ENCODE measurements at places on chromosomes 2 and 18. TPM values are rescaled to one million over a fixed set of nuclear protein-coding genes. Genes with fewer than 3 reads are reported as not detected.

STAT4 gene
- 53.0 TPM for total RNA-seq

RNASEH1 gene
- total RNA-seq: 38.1 TPM

VWC2L gene
- not detected for total RNA-seq

NOTO gene
- total RNA-seq: not detected

RUFY4 gene
- not detected for total RNA-seq

GRCh38 chr2:59655809-59656208 is 897.6 kb downstream of the BCL11A start:
- no peak overlapping the region for H3K27ac ChIP-seq
- H3K27me3 ChIP-seq: no peaks in the 10 kb centered on the region
- no peak overlapping the region for H3K4me3 ChIP-seq
- H3K36me3 ChIP-seq: no peaks in the 10 kb centered on the region
- no peak for DNase-seq
- H3K4me1 ChIP-seq: no peaks in the 10 kb centered on the region

DNA sequence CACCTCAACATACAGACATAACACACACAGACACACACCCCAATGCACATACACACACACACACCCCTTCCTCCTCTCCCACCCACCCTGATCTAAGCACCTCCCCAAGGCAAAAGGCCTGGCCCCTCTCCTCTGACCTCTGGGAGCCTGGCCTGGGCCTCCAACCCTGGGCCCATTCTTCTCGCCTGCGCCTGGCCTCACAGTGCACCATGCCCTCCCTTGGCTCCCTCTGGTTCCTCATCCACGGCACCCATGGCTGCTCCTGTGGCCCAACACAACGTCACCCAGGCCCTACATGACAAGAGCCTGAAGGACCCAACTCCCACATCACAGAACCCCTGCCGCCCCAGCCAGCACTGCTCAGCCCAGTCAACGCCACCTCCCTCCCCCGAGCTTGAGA is 281.3 kb downstream of the CELF4 start:
- no peak overlapping the region for H3K4me3 ChIP-seq
- DNase-seq: no peak
- H3K27ac ChIP-seq: no peak overlapping the region
- no peaks in the 10 kb centered on the region for H3K4me1 ChIP-seq
- H3K36me3 ChIP-seq: no peaks in the 10 kb centered on the region

GRCh38 chr2:71856773-71857525 is 290.7 kb downstream of the CYP26B1 start:
- no peaks in the 10 kb centered on the region for H3K36me3 ChIP-seq
- no peak for DNase-seq
- H3K27me3 ChIP-seq: no peaks in the 10 kb centered on the region
- H3K4me1 ChIP-seq: no peaks in the 10 kb centered on the region
- no peak overlapping the region for H3K27ac ChIP-seq

- H3K4me3 ChIP-seq: no peak overlapping the region
- H3K4me1 ChIP-seq: no peaks in the 10 kb centered on the region
- no peaks in the 10 kb centered on the region for H3K36me3 ChIP-seq
- no peak overlapping the region for H3K27ac ChIP-seq
These were observed 32.8 kb downstream of the DTNA start for GRCh38 chr18:34742891-34743341.

DNA sequence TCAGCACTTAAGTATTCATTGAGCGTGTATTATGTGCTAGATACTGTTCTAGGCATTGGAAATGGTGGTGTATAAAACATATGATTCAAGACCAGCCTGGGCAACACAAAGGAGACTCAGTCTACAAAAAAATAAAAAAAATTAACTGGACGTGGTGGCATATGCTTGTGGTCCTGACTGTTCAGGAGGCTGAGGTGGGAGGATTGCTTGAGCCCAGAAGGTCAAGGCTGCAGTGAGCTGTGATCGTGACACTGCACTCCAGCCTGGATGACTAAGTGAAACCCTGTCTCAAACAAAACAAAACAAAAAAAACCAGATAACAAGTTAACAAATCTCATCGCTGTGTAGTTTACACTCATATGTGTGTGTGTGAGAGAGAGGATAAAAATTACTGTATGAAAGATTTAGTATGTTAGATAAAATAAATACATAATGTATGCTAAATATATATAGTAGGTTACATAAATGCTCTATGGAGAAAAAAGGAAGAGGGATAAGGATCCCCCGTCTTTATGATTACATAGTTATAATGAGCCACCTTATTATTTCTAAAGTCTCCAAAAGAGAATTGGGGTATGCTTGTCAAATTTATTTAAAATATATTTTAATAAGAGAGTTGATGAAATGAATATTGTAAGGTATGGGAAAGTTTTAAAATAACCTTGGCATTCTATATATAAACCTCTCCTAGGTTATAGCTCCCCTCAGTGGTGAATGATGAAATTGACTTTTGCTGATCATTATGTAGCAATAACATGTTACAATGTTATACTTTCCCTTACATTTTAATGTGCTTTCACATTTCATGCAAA is 69.2 kb downstream of the EHBP1 start:
- peak; percentile 21 for DNase-seq
- H3K4me3 ChIP-seq: no peak overlapping the region
- no peak overlapping the region for H3K27ac ChIP-seq
- no peaks in the 10 kb centered on the region for H3K36me3 ChIP-seq

GRCh38 chr2:222518570-222519381 is 94.4 kb downstream of the SGPP2 start:
- H3K4me1 ChIP-seq: no peaks in the 10 kb centered on the region
- no peak overlapping the region for H3K27ac ChIP-seq
- H3K36me3 ChIP-seq: no peaks in the 10 kb centered on the region
- H3K27me3 ChIP-seq: no peaks in the 10 kb centered on the region

- H3K27me3 ChIP-seq: no peaks in the 10 kb centered on the region
- no peak for DNase-seq
- no peak overlapping the region for H3K4me3 ChIP-seq
These were observed 40.5 kb downstream of the HS6ST1 start for GRCh38 chr2:128277961-128278681.

GRCh38 chr2:31956312-31956711 is 54.5 kb downstream of the MEMO1 start:
- H3K27me3 ChIP-seq: no peaks in the 10 kb centered on the region
- no peak overlapping the region for H3K27ac ChIP-seq
- H3K4me1 ChIP-seq: peaks cover 13% of the 10 kb centered on the region
- DNase-seq: no peak
- H3K4me3 ChIP-seq: no peak overlapping the region

GRCh38 chr2:221087779-221088178 is 484.3 kb downstream of the EPHA4 start:
- no peak overlapping the region for H3K4me3 ChIP-seq
- no peaks in the 10 kb centered on the region for H3K4me1 ChIP-seq
- no peaks in the 10 kb centered on the region for H3K36me3 ChIP-seq

GRCh38 chr2:174607989-174608865 is 10.6 kb upstream of the WIPF1 start:
- H3K4me1 ChIP-seq: peaks cover 71% of the 10 kb centered on the region
- no peak overlapping the region for H3K4me3 ChIP-seq
- peak overlapping the region; percentile 27 for H3K27ac ChIP-seq
- H3K36me3 ChIP-seq: no peaks in the 10 kb centered on the region
- DNase-seq: no peak

DNA sequence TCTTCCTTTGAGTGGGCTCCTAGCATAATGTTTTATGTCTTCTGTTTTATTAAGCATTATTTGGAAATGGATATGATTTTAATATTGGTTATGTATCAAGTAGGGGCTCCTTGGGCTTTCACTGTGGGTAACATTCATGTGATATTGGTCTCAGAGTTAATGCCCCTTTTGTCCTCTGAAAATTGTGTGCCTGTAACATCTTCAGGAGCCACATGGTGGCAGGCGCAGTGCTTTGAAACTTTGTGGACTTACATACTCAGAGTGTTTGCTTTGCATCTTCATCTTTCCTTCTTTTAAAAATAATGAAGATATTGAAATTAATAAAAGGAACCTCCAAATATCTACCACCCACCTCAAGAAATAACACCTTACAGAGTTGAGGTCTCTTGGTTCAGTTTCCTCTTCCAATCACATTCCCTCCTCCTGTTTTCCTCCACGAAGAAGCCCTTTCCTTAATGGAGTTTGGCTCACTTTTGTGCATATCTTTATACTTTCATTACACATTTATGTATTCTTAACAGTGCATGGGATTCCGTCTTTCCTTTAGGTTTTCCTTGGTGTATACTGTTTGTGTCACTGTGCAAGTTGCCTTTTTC is 73.5 kb downstream of the LIMS1 start:
- H3K36me3 ChIP-seq: no peaks in the 10 kb centered on the region
- peaks cover 23% of the 10 kb centered on the region for H3K4me1 ChIP-seq
- H3K4me3 ChIP-seq: no peak overlapping the region
- no peaks in the 10 kb centered on the region for H3K27me3 ChIP-seq

GRCh38 chr2:19775838-19776237 is 125.9 kb downstream of the TTC32 start:
- DNase-seq: no peak
- no peak overlapping the region for H3K4me3 ChIP-seq
- no peak overlapping the region for H3K27ac ChIP-seq
- H3K27me3 ChIP-seq: no peaks in the 10 kb centered on the region
- no peaks in the 10 kb centered on the region for H3K4me1 ChIP-seq
- H3K36me3 ChIP-seq: no peaks in the 10 kb centered on the region

DNA sequence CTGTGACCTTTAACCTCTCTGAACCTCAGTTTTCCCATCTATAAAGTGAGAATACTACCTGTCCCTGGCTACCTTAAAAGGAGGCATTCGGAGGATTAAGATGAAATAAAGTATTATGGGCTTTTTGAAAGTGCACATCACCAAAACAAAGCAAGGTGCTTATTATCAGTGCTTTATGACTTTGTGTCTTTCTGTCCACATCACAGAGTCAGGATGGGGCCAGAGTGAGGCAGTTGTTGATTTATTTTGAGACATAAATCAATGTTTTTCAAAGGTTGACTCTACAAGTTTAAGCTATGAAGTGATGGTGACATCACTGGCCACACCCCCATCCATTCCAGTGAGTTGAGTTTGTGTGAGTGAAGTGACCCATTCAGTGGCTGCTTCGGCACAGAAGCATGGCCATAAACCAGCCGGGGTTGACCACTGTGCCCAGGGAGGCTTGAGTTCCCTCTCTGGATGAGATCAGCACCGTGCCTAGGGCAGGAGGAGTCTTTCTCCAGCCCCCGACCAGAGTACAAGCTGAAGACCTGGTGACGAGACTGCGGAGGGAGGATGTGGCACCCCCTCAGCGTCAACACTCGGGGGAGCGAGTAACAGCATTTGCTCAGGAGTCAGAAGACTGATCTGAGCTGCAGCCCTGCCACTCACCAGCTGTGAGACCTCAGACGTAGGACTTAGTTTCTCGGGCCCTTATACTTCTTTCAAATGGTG is 89.0 kb upstream of the PPP1CB start:
- no peaks in the 10 kb centered on the region for H3K36me3 ChIP-seq
- DNase-seq: no peak
- no peaks in the 10 kb centered on the region for H3K4me1 ChIP-seq
- H3K27me3 ChIP-seq: no peaks in the 10 kb centered on the region
- H3K4me3 ChIP-seq: no peak overlapping the region

Measured in CD8-positive, alpha-beta memory T cell (primary cell).